ENCODE measurements at places on chromosomes 2 and 18. TPM values are rescaled to one million over a fixed set of nuclear protein-coding genes. Genes with fewer than 3 reads are reported as not detected.

The NOL4 gene
- not detected for total RNA-seq

The RAB3GAP1 gene
- 53.0 TPM for total RNA-seq

The TANC1 gene
- total RNA-seq, result 78.7 TPM

The DPP4 gene
- 6.0 TPM for total RNA-seq

The ALPG gene
- total RNA-seq, result not detected

The LYG2 gene
- not detected for total RNA-seq

The MRPS9 gene
- 30.5 TPM for total RNA-seq

GRCh38 chr2:24363301-24363700, 3.0 kb upstream of the ITSN2 start:
- DNase-seq, result no peak

- DNase-seq, result no peak
These were observed at the start of gene IGFBP5 for GRCh38 chr2:216695401-216695821. IGFBP5 (minus strand) TSS chr2:216695549; CDS start chr2:216694775, 774 bp downstream.

DNA sequence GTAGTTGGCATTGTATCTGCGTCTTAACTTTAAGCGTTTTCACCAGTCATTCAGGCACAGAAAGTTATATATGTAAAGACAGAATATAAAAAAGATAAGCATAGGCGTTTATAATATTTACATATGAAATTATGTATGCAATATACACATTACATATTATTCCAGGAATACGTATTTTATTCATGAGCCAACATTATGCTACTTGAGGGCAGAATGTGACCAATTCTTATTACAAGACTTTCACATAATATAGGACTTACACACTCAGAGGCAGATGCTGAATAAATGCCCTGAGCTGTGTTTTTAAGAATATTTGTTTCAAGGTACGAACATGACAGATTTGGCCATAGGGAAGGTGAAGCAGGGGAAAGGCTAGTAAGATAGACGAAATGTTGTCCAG, 874.7 kb downstream of the NRXN1 start:
- no peak for DNase-seq

DNA sequence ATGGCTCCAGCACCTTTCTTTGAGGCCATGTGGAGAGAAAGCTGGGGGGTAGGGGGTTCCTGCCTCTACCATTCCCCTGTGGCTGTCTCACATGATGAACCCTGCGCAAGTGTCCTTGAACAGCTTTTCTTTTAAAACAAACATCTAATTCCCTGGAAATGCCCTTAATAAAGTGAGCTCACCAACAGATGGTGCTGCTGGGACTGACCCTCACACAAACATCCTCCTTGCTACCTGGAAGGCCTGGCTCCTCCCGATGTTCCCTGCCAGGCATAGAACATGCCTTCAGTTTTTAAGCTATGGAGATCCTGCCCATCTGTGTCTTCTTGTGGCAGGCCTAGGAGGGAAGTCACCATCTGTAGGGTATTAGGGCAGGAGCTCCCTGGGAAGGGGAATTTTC, 60.7 kb upstream of the GATA6 start:
- no peak for DNase-seq

- DNase-seq, result no peak
These were observed 5.8 kb downstream of the SH3RF3 start for GRCh38 chr2:109134741-109135358.

DNA sequence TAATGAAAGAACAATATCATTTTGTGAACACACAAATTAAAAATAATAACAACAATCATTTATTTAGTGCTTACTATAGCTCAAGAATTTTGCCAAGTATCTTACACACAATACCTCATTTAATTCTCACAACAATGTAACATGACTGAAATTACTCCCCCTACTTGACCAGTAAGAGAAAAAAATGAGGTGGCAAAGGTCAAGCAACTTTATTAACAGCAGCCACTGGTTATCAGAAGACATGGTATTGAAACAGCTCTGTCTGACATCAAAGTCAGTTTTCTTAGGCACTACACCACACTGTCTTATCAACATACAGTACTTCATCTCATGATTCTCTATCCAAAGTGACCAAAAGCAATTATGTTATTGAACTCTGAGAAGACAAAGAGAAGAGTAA, 389.4 kb downstream of the ZEB2 start:
- no peak for DNase-seq

- DNase-seq, result no peak
These were observed 33.5 kb downstream of the LOXHD1 start for GRCh38 chr18:46623541-46623940.

DNA sequence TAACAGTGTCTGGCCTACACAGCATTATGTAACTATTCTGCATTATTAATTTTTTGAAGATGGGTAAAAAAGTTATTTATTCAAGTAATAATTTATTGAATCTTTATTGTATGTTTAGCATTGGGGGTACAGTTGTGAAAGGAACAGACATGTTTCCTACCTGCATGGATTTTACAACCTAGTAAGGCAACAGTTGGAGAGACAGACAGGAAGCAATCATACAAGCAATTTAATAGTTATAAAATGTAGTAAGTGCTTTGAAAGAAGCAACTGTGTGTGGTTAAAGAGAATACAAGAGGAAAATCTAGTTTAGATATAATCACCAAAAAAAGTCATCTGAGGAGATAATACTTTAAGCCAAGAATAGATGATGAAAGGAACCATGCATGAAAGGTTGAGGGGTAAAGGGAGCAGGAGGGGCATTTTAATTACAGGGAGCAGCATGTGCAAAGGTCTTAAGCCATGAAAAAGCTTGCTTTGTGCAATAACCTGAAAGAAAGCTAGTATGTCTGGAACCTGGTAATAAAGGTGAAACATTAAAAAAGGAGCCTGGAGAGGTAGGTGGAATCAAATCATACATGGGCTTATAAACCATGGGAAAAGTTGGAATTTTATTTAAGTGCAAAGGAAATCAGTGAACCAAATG, 140.8 kb downstream of the PIK3C3 start:
- no peak for DNase-seq

GRCh38 chr18:24479371-24479770, 18.9 kb downstream of the HRH4 start:
- DNase-seq, result no peak

GRCh38 chr2:239400596-239401066, at the start of gene HDAC4:
HDAC4 (minus strand) TSS chr2:239401020; CDS start chr2:239352699, 48,321 bp downstream.
- DNase-seq, result no peak

DNA sequence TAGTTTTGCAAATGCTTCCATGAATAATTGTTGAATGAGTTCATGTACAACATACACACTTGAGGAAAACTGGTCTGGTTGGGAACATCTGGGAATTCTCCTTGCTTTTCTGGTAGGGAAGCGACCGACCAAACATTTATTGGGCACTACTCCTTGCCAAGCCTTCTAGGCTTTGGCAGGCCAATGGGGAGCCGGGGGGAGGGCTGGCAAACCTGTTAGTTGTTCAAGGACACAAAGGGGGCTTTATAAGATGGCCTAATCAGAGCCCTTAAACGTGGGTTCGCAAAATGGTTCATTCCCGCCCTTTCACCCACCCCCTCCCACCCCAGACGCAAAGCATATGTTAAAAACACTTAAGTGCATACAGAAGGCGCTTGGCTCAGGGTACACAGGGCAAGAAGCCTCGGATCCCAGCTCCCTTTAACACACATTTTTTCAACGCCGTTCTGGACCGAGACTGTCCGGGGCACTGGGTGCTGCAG, 844 bp upstream of the VSNL1 start:
- DNase-seq, result no peak

- no peak for DNase-seq
These were observed 6.3 kb upstream of the SANBR start for GRCh38 chr2:61059382-61059781.

GRCh38 chr2:190831941-190832340, 48.7 kb upstream of the GLS start:
- DNase-seq, result no peak

DNA sequence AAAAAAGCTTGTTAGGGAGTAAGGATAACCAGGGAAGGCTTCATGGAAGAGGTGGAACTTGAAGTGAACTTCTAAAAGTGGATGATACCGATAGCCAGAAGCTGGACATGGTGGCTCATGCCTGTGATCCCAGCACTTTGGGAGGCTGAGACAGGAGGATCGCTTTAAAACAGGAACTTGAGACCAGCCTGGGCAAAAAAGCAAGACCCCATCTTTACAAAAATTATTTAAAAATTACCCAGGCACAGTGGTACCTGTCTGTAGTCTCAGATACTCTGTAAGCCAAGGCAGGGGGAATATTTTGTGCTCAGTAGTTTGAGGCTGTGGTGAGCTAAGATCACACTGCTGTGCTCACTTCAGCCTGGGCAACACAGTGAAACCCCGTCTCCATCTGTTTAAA, 10.2 kb downstream of the PAPOLG start:
- no peak for DNase-seq

GRCh38 chr2:216195565-216196029, 86.4 kb downstream of the XRCC5 start:
- no peak for DNase-seq

DNA sequence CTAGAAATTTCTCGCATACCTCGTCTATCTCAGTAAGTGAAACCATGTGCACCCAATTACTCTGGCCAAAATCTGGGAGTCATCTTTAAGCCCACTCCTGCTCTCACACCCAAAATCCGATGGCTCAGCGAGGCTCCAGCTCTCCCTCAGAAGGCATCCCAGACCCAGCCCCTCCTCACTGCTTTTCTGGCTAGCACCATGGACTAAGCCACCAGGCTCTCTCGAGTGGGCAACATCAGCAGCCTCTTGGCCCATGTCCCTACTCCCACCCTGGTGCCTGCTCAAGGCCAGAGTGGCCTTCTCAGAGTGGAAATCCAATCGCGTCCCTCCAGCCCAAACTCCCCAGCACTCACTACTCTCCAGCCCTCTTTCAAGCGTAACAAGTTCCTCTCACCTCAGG, 27.2 kb downstream of the TNS1 start:
- DNase-seq, result no peak

DNA sequence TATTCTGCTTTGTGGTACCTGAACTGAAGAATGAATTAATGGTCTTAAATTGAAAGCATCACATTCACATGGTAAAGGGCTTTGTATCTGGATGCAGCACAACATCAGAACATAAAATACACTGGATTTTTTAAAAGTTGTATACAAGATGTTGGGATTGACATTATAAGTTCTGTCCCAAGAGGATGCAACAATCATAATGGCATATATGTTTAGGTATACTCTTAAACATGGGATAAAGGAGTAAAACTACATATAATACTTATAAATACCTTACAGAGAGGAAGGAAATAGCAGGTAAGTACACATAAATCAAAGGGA, 171.9 kb downstream of the THADA start:
- DNase-seq, result no peak

GRCh38 chr2:232142049-232142448, 180.5 kb downstream of the DIS3L2 start:
- DNase-seq, result no peak

DNA sequence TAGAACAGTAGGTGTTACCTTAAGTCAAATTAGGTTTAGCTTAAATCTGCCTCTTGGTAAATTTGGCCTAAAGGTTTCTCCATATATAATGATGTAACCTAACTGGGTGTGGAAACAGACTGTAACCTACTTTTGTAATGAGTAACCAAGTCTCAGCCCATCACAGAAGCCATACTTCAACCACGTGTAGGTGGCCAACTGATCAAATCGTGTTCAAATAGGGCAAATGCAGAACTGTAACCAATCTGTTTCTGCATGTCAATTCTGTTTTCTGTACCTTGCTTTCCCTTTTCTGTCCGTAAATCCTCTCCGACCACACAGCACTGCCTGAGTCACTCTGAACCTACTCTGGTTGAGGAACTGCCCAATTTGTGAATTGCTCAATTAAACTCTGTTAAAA, 34.0 kb upstream of the PLA2R1 start:
- DNase-seq, result no peak

GRCh38 chr2:39622860-39623259, 42.9 kb upstream of the TMEM178A start:
- no peak for DNase-seq

DNA sequence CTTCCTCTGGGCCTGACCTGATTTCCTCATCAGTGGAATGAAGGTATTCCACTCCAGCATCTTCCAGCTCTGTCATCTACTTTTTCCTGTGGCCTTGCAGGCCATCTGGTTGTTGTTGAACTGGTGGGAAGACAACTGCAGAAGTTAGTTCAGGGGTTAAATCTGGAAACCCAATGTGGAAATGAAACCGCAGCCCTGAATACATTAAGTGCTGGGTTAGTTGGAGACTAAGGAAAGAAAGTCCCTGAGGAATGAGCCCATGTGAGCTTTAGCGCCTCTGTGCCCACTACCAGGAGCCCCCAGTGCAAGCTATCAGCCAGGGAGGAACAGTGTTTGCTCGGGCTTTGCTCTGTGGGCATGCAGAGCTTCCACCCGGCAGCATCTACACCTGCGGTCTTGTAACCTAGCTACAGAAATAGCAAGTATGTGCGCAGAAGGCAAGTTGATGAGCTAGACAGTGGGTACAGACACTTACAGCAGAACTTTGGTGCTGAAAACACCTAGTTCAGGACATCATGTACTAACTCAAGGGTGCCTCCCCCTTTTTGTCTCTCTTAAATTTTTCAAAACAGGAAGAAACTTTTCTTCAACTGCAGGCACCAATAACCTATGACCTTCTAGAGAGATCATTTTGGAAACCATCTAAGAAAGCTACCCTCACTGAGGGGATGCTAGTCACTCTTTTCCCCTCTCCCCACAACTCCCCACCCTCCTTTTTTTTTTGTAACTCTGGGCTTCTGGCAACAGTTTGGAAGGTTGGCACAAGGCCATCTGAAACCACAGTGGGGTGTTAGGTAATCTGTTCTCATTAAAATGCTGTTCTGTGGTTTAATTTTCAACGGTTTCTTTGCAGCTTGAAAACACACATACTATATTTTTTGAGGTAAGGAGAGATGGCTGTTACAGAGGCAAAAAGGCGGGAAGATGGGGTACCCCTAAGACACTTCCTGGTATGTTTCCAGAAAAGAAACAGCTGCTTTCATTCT, 18.3 kb upstream of the CXCR4 start:
- DNase-seq, result no peak

DNA sequence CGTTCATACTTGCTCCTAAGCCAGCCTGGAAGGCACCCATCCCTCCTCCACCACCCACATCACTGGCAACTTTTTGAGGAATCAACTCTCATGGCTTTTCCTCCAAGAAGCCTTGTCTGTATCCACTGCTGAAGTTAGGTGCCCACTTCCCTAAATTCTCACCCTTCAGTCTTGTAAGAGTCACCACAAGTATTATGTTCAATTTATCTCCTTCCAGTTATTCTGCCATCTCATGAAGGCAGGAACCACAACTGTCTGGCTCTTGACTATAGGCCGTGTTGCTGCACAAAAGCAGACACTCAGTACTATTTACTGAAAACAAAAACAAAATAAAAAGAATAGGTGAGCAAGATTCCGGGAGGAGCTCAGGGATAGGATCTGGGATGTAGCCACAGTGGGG, 234.8 kb downstream of the CYRIA start:
- DNase-seq, result no peak

GRCh38 chr2:6626401-6627012, 239.2 kb downstream of the CMPK2 start:
- DNase-seq, result no peak
